ENCODE measurements at places on chromosomes 16 and 17.

DNA sequence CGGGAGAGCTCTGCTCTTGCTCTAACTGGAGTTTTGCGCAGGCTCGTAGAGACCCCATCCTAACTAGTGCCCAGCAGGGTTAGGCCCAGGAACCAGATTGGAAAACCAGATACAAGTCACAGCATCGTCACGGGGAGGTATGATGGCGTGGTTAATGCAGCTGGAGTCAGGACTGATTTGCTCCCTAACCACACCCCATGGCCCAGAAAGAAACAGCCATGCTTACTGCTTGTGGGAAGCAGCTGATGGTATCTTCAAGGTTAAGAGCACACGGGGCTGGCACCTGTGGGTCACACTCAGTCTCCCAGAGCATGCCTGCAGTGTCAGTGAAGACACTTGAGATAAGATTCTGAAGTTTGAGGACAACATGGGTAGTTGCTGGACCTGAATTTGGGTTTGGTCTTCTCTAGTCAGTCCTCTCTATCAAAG is 60.2 kb downstream of the WIPI1 start:
- no peak for DNase-seq

DNA sequence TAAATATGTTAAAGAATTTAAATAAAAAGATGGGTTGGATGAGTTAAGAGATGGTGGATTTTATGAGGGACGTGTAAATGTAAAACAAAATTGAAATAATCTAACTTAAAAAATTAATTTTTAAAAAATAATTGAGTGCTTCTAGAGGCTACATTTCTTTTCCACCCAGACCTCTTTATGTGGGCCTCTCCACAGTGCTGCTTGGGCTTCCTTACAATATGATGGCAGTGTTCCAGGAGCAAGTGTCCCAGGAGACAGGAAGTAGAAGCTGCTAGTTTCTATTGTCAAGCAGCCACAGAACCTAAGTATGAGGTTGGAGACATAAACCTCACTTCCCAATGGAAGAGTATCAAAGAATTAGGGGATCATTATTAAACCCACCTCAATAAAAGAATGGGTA is 205.7 kb upstream of the CPHXL start:
- no peak for DNase-seq

GRCh38 chr17:72063756-72064450 is 56.9 kb upstream of the SOX9 start:
- no peak for DNase-seq

GRCh38 chr16:1048442-1049112 is 24.0 kb upstream of the SSTR5 start:
- no peak for DNase-seq

- DNase-seq, result no peak
Measured at GRCh38 chr17:37079735-37080134, 131.0 kb downstream of the AATF start.

All from NCI-H2081 treated with DMSO at 0.1 percent for 48 hours (cell line).